Lung (tissue), 17 donors: ENCODE measurements at places on chromosomes 1 and 21. TPM values are rescaled to one million over a fixed set of nuclear protein-coding genes. Genes with fewer than 3 reads are reported as not detected.

C1orf174 gene
- 19.3 TPM for total RNA-seq

RBP7 gene
- total RNA-seq, result 2.1 TPM

ELK4 gene
- total RNA-seq, result 29.3 TPM

GRCh38 chr1:60137406-60137805 lies 63.8 kb upstream of the C1orf87 start:
- DNase-seq, result no peak

GRCh38 chr1:26404641-26405040 lies 6.0 kb upstream of the LIN28A start:
- DNase-seq, result no peak

DNA sequence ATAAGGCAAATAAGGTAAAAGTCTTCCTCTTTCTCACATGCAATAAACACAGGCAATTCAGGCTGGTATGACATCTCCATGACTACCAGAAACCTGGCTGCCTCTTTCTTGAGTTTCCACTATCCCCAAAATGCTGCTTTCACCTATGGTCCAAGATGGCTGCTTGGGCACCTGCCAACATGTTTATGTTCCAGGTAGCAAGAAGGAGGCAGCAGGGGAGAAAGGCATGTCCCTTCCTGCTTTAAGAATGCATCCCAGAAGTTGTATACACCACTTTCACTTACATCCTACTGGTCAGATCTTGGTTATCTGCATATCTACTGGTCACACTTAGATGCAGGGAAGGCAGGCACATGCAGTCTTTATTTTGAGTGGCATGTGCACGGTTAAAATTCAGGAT lies 19.4 kb upstream of the ACOT11 start:
- DNase-seq, result no peak

DNA sequence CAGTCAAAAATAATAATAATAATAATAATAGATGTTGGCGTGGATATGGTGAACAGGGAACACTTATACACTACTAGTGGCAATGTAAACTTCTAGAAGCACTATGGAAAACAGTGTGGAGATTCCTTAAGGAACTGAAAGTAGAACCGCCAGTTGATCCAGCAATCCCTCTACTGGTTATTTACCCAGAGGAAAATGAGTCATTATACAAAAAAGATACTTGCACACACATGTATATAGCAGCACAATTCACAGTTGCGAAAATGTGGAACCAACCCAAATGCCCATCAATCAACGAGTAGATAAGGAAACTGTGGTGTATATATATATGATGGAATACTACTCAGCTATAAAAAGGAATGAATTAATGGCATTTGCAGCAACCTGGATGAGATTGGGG lies 176.0 kb downstream of the PLPP3 start:
- no peak for DNase-seq

DNA sequence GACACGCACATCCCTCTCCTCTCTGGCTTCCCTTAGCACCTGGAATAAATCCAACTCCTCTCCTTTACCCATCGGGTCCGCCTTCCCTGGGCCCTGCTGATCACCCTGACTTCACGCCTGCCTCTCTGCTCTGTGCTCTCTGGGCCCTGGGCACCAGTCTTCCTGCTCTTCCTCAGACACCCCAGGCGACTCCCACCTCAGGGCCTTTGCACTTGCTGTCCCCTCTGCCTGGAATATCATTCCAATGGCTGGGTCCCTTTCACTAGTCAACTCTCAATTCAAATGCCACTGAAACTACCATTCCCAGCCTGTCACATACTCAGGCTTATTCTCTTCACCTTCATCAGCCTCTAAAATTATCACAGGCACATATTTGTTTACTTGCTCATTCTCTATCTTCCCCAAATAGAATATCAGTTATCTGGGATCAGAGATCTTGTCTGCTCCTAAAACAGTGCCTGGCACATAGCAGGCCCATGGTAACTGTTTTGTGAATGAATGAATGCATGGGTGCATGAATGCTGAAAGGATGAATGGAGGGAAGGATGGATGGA lies 27.2 kb upstream of the SELENON start:
- no peak for DNase-seq

DNA sequence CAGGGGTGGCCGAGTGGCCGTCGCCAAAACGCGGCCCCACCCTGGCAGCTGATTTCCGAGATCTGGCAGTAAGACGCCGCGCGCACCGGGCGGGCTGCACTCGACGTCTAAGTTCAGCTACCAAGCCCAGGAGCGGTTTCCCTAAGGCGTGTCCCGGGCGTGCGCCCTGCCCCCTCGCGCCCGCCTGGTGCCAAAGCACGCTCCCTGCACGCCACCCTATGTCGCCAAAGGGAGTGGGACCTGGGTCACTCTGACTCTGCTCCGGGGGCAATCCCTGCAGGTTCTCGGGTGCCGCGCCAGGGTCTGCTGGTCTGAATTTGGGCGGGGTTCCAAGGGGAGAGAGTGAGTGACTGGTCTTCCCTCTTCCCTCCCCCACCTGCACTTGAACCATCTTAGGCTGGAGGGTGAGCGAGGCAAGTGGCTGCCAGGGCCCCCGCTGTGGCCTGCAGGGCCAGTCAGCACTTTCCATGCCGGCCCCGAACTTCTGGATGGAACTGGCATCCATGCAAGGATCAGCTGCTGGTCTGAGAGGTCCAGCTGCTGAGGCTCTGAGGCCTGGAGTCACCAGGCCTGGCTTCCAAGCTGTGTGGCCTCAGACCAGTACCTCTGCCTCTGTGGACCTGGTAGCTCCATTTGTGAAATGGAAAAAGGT lies at the start of gene LRRC38:
TSS of gene LRRC38 (minus strand) at position 109 of the 652 bp plus-strand sequence. CDS start 410 bp downstream, outside the sequence.
- peak; percentile 13 for DNase-seq

GRCh38 chr1:112325504-112325903 lies 70.5 kb upstream of the CTTNBP2NL start:
- peak; percentile 76 for DNase-seq

- DNase-seq, result no peak
Observed at GRCh38 chr1:59973719-59974118, 47.1 kb upstream of the CYP2J2 start.
